Mesenchymal stem cell (in vitro differentiated cells and primary cell): ENCODE measurements at places on chromosomes 4 and X.

GRCh38 chr4:155891058-155891457 lies 12.4 kb upstream of the TDO2 start:
- DNase-seq: peak; percentile 36

GRCh38 chrX:68365341-68365740 lies 68.0 kb downstream of the OPHN1 start:
- peak; percentile 59 for DNase-seq

- DNase-seq: no peak
Measured at GRCh38 chr4:81714291-81714690, 242.6 kb upstream of the RASGEF1B start.

DNA sequence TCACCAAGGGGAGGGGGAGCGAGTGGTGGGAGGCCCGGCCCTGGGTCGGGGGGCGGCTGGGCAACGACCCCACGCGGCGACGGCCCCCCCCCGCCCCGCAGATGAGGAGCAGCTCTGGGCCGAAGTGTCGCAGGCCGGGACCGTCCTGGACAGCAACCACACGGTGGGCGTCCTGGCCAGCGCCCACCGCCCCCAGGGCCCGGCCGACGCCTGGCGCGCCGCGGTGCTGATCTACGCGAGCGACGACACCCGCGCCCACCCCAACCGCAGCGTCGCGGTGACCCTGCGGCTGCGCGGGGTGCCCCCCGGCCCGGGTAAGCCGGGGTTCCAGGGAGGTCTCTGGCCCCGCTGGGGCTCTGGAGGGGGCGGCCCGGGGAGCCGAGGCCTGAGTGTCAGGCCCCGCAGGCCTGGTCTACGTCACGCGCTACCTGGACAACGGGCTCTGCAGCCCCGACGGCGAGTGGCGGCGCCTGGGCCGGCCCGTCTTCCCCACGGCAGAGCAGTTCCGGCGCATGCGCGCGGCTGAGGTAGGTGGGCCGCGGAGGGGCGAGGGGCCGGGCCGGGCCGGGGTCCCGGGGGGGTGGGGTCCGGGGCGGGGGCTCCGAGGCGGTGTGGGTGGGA lies 8.7 kb upstream of the FGFRL1 start:
- DNase-seq: no peak

- DNase-seq: no peak
Measured at GRCh38 chr4:103289186-103289585, 91.0 kb upstream of the CENPE start.

GRCh38 chrX:96112689-96113088 lies 572.0 kb upstream of the DIAPH2 start:
- DNase-seq: no peak

DNA sequence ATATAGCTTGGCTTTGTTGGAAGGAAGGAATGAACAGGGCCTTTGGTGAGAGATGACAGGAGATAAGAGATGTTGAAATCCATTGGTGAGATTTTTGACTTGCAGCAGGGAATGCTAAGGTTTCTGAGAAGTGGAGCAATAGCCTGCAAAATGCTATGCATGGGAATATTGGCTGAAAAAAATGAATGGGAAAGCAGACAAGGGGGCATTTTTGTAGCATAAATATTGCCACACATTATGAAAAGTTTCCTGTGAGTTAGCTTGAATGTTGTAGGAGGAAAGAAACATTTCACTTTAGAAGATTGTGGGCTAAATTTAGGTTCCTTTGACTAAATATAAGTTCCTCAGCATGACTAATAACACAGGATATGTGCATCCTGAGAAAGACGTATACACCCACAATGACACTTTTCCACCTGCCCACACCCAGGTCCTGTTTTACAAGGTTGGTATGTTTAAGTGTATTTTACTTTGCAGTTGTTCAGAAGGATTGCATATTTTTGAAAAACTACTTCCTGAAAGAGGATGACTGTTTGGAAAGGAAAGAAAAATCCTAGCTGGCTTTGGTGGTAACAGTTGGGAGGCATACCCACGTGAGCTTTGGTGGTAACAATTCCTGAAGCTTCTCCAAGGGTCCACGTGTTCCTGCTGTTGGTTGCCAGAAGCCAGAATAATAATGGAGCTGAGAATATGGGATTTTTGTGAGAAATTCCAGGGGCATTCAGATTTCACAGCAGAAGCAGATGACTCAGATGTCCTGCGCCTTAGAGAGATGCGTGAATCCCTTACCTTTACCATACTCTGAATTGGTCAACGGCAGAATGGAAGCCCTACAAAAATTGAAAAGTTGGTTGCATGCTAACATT lies 28.5 kb downstream of the PHEX start:
- peak; percentile 17 for DNase-seq

GRCh38 chr4:84821064-84821463 lies 145.4 kb downstream of the WDFY3 start:
- DNase-seq: no peak

GRCh38 chrX:133380711-133381619 lies 34.3 kb downstream of the GPC4 start:
- DNase-seq: no peak

- no peak for DNase-seq
Measured at GRCh38 chr4:105851196-105851595, 44.1 kb upstream of the NPNT start.

GRCh38 chr4:176850436-176850835 lies 57.7 kb upstream of the VEGFC start:
- DNase-seq: no peak

- DNase-seq: no peak
Measured at GRCh38 chr4:108649863-108650211, 562 bp upstream of the OSTC start.

DNA sequence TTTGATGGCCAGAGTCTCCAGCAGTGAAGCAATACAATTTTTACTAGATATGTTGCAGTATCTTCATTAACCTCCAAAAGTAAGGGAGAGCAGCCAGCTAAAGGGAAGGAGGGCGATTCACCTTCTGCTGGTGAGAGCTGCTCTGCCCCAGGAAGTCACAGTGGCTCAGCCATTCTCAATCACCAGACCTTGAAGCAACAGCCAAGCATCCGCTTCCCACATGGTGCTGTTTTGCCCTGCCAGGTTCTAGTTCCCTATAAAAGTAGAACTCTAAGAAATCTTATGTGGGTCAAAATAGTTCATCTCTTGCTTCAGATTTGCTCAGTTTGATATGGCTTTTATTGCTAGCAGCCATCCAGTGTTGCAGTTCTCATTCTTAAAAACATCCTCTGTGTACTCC lies 166.8 kb downstream of the STIM2 start:
- no peak for DNase-seq
